ENCODE measurements at places on chromosomes 16 and 17.

DNA sequence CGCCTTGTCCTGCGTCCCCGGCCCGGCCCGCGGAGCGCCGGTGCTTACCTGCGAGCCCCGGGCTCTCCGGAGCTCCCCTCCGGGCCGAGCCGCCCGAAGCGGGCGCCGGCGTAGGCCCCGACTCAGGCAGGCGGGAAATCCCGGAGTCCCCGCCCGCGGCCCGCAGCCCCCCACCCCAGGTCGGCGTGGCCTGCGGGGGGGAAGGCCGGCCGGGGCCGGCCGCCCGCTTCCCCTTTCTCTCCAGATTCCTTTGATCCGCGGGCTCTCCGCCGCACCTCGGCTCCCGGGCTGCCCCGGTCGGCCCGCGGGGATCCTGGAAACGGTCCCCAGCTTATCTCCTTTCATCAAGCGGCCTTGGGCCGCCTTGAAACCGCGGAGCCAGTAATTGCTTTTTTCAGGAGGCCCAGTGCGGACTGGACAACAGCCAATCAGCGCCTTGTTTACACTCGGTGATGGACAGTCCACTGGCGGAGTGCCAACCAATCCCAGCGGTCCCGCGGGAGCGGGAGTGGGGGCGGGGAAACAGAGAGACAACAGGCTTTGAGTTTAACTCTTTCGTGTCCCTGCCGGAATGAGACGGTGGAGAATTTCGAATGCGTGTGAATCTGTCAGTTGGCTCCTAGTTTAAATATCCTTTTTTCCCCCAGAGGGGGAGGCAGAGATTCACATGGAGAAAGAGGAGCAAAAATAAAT is 1.4 kb upstream of the BAHCC1 start:
- peak; percentile 49 for DNase-seq

- no peak for DNase-seq
Measured at GRCh38 chr17:81939881-81940385, 2.8 kb upstream of the PYCR1 start.

GRCh38 chr16:57755061-57755684 is 19.6 kb downstream of the KATNB1 start:
- DNase-seq, result no peak

- DNase-seq, result no peak
Measured at GRCh38 chr17:65956814-65957213, 235.1 kb downstream of the CEP112 start.

- no peak for DNase-seq
Measured at GRCh38 chr16:27406511-27407128, 4.6 kb downstream of the IL21R start.

- DNase-seq, result no peak
Measured at GRCh38 chr16:63981639-63982038, 1140.2 kb downstream of the CDH11 start.

GRCh38 chr16:4795181-4795827 is at the start of gene SMIM22:
TSS of gene SMIM22 (plus strand) at chr16:4795369. CDS start at chr16:4795735, 366 bp downstream.
- no peak for DNase-seq

All from stimulated activated CD8-positive, alpha-beta memory T cell treated with anti-CD3 and anti-CD28 coated beads, Interleukin-15, amount 100 ng/mL, for 4 hours (primary cell).